ENCODE measurements at places on chromosomes 2 and 18.
A peak's percentile ranks its signal among the peaks of the same experiment; 100 is the strongest.

DNA sequence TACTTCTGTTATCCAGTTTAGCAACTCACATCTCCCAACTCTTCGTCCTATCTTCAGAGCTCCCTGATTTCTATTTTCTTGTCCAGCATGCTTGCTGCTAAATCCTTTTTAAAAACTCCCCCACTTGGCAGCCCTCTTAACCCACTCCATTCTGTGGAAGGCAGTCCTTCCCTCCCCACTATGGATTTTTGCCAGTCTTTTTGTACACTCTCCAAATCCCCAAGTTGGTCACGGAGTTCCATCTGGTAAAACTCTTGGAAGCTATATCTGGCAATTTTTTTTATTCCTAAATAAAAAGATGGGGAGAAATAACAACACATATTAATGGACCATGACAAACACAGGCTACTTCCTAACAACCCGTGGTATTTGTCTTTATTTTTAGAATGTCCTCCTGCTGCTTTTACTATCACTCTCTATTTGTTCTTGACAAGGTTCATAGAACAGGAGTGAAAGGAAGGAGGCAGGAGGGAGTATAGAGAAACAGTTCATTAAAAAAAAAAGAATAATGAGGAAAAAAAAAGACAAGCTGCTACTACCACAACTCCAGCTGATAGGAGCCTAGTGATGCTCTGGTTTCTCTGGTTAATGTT, 120.0 kb upstream of the THSD7B start:
- DNase-seq, result no peak

GRCh38 chr2:31219131-31219969, 2.0 kb upstream of the CAPN14 start:
- no peak for DNase-seq

GRCh38 chr18:51337406-51337805, 139.9 kb upstream of the MEX3C start:
- no peak for DNase-seq

GRCh38 chr2:105926960-105927678, 182.4 kb downstream of the NCK2 start:
- DNase-seq, result peak; percentile 33

GRCh38 chr2:25497918-25498407, 156.2 kb upstream of the DNMT3A start:
- no peak for DNase-seq

GRCh38 chr18:78986018-78986481, 6.4 kb downstream of the SALL3 start:
- no peak for DNase-seq

DNA sequence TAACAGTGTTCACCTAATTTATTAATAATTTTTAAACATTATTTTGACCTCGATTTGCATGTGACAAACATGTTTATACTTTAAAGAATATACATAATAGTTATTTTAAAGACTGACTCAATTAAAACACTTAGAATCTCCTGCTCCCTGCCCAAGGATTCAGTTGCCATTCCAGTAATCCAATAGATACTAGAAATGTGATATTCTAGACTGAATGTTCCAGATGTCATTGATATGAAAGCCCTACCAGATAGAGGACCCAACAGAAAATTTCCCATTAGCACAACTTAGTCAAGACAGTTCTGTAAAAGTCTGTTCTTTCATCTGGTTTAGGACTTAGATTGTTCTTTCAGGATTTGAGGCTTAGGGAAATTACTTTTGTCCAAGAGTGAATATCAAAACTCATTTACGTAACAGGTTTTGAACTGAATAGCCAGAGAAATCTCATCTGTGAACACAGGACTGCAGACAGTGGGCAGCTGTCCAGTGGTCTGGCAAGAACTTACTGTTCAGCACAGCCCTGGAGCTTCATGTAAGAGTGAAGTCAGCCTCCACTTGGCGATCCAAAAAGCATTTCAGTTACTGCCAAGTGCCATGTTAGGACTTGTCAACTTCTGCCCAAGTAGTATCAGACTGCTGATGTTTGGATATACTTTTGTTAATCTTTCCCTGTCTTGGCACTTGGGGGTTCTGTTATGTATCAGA, 77.5 kb downstream of the OSBPL6 start:
- no peak for DNase-seq

DNA sequence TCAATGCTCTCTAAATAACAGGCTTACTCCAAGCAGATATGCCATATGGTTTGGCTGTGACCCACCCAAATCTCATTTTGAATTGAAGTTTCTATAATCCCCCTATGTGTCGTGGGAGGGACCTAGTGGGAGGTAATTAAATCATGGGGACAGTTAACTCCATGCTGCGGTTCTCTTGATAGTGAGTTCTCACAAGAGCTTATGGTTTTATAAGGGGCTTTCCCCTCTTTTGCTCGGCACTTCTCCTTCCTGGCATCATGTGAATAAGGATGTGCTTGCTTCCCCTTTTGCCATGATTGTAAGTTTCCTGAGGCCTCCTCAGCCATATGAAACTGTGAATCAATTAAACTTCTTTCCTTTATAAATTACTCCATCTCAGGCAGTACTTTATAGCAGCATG, 302.7 kb upstream of the ZC3H15 start:
- DNase-seq, result no peak

- no peak for DNase-seq
Measured at GRCh38 chr18:55654986-55655385, 67.0 kb upstream of the TCF4 start.

DNA sequence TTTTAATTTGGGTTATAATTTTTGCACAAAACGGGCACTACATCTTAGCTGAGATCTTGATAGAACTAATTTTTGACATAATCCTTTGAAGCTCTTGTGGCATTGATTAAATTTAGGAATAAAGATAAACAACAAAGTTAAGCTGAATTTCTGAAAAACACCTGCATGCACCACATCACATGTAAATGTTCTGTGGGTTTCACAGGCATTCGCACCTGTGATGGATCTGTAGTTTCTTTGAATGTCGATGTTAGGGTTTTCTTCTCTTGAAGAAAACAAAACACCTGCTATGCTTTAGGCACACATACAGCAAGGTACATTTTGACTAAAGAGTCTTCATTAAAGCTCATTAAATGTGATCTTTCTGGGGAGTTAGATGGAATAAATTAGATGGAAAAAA, 60.3 kb downstream of the RPIA start:
- DNase-seq, result no peak

DNA sequence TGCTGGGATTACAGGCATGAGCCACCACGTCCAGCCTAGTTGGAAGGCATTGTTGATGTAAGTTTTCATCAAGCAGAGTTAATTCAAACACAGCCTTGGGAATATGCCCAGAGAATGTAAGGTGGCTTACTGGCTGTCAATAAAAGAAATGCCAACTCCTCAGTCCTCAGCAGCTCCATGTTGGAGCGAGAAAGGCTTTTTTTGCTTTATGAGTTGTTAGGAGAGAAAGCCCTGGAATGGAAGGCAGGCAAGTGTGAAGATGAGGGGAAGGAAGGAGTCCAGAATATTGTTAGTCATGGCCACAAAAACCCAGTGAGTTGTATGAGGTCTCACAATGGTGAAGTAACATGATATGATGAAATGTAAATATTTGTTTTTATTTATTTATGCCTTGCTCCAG, 57.1 kb downstream of the MAP4K4 start:
- no peak for DNase-seq

GRCh38 chr2:24429197-24430074, 61.6 kb upstream of the NCOA1 start:
- DNase-seq, result no peak

- DNase-seq, result no peak
Measured at GRCh38 chr18:27942706-27943105, 234.2 kb downstream of the CDH2 start.

- DNase-seq, result no peak
Measured at GRCh38 chr2:218983263-218983933, 1.6 kb downstream of the FEV start.

- DNase-seq, result no peak
Measured at GRCh38 chr2:36528274-36528673, 69.7 kb downstream of the FEZ2 start.

DNA sequence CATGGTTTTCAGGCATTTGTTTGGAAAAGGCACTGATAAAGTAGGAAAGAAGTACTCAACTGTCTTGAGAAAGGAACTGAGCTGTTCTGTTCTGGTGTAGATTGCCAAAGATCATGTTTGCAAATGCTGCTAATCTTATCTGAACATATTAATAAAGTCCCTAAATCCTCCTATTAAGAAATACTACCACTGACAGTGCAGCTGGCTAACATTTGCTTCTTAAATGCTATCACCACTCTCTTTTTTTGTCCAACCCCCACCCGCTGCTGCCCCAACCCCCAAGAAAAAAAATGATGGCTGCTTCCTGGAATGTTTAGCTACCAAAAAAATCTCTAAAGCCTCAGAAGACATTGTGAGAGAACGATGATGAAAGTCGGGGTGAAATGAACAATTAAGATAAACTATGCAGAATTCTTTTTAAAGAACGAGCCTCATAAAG, 130.7 kb downstream of the CCBE1 start:
- no peak for DNase-seq

DNA sequence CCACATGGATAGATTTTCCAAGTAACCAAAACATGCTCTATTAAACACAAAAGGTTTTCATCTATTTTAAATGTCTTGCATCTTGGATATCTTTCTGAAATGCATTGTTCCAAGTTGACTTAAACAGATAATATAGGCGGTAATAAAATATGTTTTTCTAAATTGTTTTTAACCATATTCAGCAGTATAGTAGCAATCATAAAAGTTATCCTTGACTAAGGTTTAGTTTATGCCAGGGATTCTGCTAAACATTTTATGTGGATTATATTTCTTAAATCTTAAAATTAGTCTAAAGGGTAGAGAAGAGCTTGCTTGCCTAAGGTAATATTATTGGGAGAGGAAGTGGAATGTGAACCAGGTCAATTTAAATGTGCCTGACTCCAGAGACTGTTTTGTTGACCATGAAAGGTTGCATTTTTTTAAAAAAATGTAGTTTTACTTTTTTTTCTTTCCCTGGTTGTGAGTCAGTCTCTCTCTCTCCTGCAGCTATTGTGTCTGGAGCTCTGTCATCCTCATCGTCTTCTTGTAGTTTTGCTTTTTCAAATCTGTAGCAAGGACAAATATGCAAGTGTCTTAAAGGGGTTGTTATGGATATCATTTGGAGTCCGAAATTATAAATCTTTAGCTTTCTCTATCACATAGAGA, 309.1 kb upstream of the COL3A1 start:
- no peak for DNase-seq

DNA sequence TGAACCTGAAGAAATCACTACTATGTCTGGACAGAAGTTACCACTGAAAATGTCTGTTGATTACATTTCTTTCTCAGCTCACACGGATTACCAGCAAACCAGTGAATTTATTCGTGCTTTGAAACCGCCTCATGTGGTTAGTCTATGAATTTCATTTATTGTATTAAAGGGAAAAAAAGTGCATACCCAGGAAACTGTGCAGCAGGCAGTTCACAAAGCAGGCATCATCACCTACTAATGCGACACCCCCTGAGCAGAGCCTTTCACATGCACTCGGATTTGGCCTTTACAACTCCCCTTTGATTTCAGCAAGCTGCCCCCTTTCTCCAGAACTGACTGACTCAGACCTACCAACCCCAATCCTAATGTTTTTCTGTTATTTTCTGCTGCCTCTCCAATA, 20.1 kb downstream of the CPSF3 start:
- no peak for DNase-seq

GRCh38 chr2:117308861-117309770, 505.4 kb upstream of the DDX18 start:
- DNase-seq, result no peak

DNA sequence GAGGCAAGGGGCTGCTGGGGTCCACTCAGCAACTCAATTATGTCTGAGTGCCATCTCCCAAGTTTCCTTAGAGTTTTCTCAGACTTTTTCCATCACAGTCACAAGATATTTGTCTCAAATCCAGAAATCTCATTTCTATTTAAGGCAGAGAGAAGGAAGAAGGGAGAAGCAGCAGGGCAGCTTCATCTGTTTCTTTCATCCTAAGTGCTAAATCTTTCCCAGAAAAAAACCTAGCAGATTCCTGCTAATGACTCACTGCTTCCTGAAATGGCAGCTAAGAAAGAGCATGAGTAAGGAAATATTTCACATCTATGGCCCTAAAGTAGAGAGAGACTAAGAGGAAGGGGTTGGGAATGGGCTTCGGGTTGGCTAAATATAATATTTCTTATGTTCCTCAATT, 88.0 kb downstream of the KYNU start:
- no peak for DNase-seq

DNA sequence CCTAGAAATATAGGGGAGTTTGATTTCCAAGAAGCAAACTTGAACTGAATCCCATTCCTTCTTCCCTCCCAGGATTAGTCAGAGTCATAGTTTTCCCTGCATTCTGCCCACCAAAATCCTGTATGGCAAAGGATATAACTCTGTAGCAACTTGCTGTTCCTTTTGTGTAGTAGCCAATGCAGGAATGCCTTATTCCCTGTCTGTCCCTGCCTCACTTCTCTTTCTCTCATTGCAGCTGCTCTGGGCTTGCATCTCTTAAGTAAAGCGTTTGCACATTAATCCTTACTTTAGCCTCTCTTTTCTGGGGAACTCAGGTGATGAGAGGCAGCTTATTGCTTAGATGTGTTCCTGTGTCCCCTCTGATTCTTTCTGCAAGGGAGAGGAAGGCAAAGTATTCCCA, 333.1 kb upstream of the VWC2L start:
- no peak for DNase-seq

DNA sequence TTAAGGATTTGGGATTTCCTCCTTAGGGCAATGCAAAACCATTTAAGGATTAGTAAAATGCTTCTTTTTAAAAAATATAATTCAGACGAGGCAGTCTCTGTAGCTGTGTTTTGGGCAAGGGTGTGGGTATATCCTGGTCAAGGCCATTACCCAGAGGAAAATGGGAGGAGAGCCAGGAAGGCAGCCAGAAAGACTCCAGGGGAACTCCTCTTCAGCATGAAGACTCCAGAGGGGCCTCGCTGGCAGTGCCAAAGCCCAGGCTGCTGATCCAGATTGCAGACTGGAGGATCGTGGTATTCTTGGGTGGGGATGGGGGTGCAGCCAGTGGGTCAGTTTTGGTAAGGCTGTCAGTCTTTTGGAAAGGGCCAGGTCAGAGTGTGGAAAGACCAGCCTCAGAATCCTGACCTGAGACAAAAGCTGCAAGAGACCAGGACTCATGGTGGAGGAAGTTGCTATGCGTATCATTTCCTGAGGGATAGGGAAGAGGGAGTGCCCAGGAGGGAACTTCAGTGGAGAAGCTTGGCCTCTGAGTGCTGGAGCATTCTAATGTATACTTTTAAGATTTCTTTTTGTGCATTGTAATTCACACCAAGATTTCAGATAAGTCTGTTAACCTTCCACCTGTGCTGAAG, 20.9 kb upstream of the RAB11FIP5 start:
- no peak for DNase-seq

- no peak for DNase-seq
Measured at GRCh38 chr2:79387431-79387830, 125.4 kb upstream of the CTNNA2 start.

DNA sequence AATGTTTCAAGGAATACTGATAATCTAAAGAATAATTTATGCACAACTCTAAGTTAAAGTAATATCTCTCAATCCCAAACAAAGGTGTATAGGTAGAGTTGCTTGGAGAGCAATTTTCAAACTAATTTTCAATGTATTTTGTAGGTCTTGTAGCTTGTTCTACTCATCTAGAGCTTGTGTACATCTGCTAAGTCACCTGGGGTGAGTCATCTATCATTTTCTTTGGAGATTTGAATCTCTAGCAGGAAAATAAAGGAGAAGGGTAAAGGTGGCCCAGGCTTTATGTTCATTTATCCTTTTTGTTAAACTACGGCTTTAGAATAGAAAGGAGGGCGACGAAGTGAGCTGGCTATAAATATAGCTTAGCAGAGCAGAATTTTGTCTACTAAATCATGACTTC, 76.8 kb upstream of the THUMPD2 start:
- DNase-seq, result no peak

Measured in stimulated activated CD4-positive, alpha-beta T cell treated with anti-CD3 and anti-CD28 coated beads, Interleukin-12 subunit alpha, Interleukin-12 subunit beta, amount 100 ng/mL, for 24 hours (primary cell).